Stimulated activated naive CD4-positive, alpha-beta T cell treated with Interleukin-2 at 50 U/mL for 16 hours (primary cell): ENCODE measurements at places on chromosomes 1 and 21.

- no peak for DNase-seq
Observed at GRCh38 chr1:109623601-109624161, 4.0 kb downstream of the AMPD2 start.

GRCh38 chr1:92953491-92953890 is 7.8 kb downstream of the DIPK1A start:
- DNase-seq, result peak; percentile 20

- DNase-seq, result no peak
Observed at GRCh38 chr21:26840201-26840600, 5.0 kb downstream of the ADAMTS1 start.

DNA sequence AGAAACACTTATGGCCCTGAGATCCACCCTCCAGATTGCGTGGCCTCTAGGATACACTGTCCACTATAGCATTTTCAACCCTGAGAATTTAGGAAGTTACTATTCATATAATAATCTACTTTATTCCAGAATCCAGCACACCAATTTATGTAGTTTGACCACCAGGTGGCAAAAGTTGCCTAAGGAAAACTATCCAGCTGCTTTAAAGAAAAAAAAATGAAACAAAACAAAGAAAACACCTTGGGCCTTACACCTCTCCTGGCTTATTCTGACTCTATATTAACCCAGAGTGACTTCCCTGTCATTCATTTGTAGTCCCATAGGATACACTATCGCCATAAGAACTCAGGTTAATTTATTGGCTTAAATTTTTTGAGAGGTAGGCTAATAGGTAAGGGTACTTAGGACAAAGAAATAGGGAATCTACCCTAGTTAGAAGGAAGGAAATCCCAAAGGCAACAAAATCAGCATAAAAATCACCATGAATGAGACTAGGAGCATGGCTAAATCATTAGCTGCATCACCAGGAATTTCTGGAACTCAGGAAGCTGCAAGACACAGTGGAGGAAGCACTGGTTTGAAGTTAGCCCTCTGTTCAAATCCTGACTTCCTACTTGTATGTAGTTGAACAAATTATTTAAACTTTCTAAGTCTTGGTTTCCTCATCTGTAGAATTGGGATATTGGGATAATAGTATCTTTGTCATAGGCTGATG is 107.5 kb downstream of the SPAG17 start:
- no peak for DNase-seq

- DNase-seq, result no peak
Observed at GRCh38 chr1:75129660-75129982, 4.6 kb upstream of the LHX8 start.

- no peak for DNase-seq
Observed at GRCh38 chr1:31511848-31512615, 64.3 kb upstream of the TINAGL1 start.

- DNase-seq, result no peak
Observed at GRCh38 chr1:152907686-152908601, at the start of gene IVL. TSS of gene IVL (plus strand) at chr1:152908546. CDS start at chr1:152909798, 1,252 bp downstream.

DNA sequence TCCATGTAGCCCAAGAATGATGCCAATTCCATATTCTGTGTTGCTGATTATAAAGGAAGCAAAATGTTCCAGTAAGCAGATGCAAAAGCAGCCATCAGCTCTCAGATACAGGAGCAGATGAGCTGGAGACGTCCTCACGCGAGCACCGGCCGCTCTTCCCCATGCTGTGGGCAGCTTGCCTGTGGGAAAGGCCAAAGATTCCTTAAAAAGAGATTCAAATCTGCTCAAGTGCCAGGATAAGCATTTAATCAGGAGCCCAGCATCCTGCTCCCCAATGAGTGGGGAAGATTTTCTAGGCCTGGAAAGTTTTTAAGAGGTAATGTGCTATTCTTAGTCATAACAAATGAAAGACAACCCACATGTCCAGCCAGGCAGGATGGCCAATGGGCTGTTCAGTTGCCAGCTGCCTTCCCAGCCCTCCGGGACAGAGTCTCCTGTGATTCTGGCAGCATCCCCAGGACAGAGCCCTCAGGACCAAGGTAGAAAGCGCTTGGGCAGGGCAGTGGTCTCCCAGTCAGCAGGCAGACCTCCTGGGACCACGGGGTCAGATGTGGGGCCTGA is 108.2 kb upstream of the TMPRSS2 start:
- DNase-seq, result no peak

- no peak for DNase-seq
Observed at GRCh38 chr1:63892632-63893395, 119.0 kb downstream of the ROR1 start.

DNA sequence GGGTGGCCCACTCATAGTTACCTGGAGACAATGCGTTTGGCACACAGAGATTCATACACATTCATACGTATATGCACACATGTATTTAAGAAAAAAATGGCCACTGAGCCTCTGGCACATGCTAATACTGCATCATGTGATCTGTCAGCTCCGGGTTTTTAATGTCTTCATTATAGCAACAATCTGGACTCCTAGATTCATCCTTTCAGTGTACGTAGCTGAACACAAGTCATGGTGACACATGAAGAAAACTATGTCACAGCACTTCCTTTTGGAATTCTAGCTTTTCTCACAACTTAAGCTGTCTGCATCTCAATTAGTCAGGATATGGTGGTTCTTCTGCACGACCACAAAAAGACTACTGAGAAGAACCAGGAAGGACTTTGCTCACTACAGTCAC is 24.7 kb downstream of the HSF2BP start:
- DNase-seq, result no peak

DNA sequence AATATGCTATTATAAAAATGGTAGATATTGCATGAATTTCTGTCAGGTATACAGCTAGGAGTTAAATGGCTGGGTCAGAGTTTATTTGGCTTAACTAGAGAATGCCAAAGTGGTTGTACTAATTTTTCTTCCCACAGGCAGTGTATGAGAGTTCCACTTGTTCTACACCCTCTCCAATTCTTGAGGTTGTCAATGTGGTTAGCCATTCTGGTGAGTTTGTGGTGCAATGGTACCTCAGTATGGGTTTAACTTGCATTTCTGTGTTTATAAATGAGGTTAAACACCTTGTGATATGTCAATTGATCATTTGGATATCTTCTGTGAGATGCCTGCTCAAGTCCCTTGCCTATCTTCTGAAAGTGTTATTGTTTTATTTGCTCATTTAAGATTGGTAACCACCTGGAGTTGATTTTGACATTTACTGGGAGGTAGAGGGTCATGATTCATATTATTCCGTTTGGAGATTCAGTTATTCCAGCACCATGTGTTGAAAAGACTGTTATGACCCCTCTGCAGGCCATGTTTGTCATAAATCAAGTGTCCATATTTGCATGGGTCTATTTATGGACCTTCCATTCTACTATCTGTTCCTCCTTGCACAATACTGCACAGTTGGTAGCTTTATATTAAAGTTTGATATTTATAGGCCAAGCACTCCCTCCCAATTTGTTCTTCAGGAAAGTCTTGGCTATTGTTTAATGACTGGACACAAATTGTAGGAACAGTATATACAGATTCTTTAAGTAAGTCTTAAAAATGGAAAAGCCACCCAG is 5.8 kb downstream of the FALEC start:
- DNase-seq, result no peak

DNA sequence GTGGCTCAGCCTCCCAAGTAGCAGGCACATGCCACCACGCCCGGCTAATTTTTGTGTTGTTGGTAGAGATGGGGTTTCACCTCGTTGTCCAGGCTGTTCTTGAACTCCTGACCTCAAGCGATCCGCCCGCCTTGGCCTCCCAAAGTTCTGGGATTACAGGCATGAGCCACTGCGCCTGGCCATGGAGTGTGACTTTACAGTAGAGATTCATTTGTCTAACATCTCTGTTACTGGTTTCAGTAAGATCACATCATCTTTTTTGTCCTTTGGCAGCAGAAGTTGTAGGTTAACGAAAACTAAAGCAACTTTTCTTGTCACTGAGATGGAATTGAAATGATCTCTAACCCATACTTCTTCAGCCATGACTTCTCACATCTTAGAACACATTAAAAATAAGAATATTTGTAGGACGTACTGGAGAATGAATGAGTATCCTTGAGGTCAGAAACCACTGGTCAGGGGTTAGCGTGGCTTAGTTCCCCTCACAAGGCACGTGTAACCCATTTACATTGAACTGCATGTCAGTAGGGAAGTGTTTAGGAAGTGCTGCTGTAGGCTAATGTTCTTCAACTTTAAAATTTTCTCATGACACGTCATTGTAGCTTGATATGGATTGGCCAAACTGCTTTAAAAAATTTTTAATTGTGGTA is 75.9 kb downstream of the CAMTA1 start:
- no peak for DNase-seq

- no peak for DNase-seq
Observed at GRCh38 chr1:54853793-54854370, 33.1 kb downstream of the DHCR24 start.

DNA sequence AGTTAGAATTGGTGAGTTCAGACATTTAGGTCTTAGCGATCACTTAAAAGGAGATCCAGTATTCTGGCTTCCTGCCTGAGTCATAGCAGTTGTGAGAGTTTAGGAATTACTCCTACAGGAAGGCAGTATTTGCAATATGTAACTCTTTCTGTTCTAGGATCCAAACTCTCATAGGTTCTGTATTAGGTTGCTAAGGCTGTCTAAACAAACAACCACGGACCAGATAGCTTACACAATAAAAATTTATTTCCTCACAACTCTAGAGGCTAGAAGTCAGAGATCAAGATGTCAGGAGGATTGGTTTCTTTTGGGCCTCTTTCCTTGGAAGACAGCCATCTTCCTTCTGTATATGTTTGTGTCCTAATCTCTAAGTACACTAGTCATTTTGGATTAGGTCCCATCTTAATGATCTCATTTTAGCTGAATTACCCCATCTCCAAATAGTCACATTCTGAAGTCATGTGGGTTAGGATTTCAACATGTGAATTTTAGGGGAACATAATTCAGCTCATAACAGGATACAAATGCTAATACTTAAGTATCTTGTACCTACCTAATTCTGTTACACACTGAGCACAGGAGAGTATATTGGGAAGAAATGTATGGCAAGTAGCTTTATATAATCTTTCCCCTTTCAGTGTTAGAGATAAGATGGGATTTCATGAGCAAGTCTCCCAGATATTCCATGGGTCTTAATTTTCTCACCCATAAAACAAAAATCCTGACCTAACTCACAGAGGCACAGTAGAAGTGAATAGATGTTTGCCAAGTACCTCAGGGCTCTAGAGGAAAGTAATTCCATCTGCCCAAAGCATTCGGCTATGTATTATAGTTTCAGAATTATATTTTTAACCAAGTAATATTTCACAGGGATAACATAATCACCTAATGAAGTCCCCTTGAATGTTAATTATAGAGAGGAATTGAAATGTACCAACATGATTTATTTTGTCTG is 144.4 kb downstream of the PTBP2 start:
- no peak for DNase-seq
